ENCODE measurements at places on chromosomes 13 and 19.
A peak's percentile ranks its signal among the peaks of the same experiment; 100 is the strongest.

GRCh38 chr19:30281906-30282305, 90.3 kb upstream of the ZNF536 start:
- DNase-seq: no peak

- no peak for DNase-seq
These were observed 20.8 kb downstream of the ZC3H13 start for GRCh38 chr13:46031581-46032263.

- no peak for DNase-seq
These were observed 2.8 kb downstream of the RPS15 start for GRCh38 chr19:1441022-1441426.

DNA sequence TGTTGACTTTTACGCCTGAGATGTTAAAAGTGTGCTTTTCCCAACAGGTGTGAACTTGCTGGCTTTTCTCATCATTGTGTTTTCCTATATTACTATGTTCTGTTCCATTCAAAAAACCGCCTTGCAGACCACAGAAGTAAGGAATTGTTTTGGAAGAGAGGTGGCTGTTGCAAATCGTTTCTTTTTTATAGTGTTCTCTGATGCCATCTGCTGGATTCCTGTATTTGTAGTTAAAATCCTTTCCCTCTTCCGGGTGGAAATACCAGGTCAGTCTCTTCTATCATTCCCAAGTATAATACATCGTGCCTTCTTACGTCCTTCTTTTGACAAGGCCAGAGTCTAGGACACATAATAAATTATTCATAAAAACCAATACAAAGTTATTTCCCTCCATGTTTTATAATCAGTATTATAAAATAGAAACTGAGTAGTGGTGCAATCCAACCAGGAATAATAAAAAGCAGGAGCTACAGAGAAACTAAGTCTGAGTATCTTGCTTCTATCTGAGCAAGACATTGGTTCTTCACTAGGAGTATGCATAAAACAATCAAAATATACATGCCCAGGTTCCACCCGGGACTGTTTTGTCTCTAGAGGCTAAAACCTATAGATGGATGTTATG, 57.9 kb downstream of the RXFP2 start:
- no peak for DNase-seq

GRCh38 chr13:97574926-97575325, 141.0 kb downstream of the RAP2A start:
- no peak for DNase-seq

DNA sequence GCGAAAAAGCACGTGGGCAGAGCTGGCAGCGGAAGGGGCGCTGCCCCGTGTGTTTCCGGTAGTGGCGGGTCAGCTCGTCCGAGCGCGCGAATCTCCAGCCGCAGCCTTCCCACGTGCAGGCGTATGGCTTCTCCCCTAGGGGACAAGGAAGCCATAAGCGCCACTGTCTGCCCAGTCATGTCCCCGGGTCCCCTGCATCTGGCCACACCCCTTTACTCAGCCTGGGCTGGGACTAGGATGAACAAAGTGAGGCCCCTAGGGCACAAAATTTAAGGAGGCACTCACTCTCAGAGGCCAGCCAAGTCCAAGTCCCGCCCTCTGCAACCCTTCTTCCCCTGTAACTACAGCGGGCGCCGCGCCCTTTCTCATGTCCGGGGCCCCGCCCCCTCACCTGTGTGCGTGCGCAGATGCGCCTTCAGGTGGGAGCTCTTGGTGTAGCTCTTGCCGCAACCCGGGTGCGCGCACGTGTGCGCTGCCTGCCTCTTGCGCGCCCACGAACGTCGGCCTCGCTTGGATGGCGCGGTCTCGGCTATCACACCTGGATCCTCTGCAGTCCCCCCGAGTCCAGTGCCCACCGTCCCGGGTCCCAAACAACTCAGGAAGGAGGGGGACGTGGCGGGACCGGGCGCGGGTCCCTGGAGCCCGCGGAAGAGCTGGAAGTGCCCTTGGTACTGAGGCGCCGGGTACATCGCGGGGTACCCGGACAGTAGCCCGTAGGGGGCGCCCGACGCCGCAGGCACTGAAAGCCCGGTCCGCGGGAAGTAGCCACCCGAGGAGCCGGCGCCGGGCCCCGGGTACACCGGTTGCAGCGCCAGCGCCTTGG, 1.9 kb downstream of the KLF1 start:
- peak; percentile 57 for DNase-seq

- DNase-seq: no peak
These were observed 810.2 kb downstream of the UQCRFS1 start for GRCh38 chr19:28402701-28403290.

All from GM12878 (cell line).